ENCODE measurements at places on chromosomes 5 and 9.

GRCh38 chr9:109355564-109356297 is 34.9 kb upstream of the EPB41L4B start:
- DNase-seq, result no peak
- H3K4me1 ChIP-seq, result no peaks in the 10 kb centered on the region
- H3K27me3 ChIP-seq, result no peaks in the 10 kb centered on the region
- H3K27ac ChIP-seq, result no peak overlapping the region

- DNase-seq, result no peak
- H3K4me1 ChIP-seq, result no peaks in the 10 kb centered on the region
- H3K27ac ChIP-seq, result no peak overlapping the region
- no peak overlapping the region for H3K4me3 ChIP-seq
- no peaks in the 10 kb centered on the region for H3K27me3 ChIP-seq
- no peaks in the 10 kb centered on the region for H3K36me3 ChIP-seq
Observed at GRCh38 chr5:172490514-172491461, 36.5 kb upstream of the SH3PXD2B start.

DNA sequence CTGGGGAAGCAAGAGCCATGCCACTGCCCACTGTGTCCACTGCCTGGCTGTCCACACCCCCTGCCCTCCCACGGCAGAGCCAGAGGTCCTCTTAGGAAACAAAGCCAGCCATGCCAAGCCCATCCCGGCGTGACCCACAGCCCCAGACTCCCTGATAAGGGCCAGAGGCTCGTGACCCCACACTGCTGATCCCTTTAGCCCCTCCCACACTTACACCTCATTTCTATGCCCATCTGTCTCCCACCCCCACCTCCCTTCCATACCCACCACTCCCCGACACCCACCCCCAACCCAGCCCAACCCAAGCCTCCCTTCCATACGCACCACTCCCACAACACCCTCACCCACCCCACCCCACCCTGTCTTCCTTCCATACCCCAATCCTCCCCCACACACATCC is 17.3 kb downstream of the PTGES start:
- H3K27ac ChIP-seq, result no peak overlapping the region
- no peaks in the 10 kb centered on the region for H3K27me3 ChIP-seq
- no peaks in the 10 kb centered on the region for H3K4me1 ChIP-seq
- DNase-seq, result no peak
- no peak overlapping the region for H3K4me3 ChIP-seq
- H3K36me3 ChIP-seq, result peaks cover under 1% of the 10 kb centered on the region

GRCh38 chr9:14768405-14769229 is 46.1 kb upstream of the CER1 start:
- H3K4me3 ChIP-seq, result no peak overlapping the region
- peak; percentile 38 for DNase-seq
- H3K36me3 ChIP-seq, result no peaks in the 10 kb centered on the region

DNA sequence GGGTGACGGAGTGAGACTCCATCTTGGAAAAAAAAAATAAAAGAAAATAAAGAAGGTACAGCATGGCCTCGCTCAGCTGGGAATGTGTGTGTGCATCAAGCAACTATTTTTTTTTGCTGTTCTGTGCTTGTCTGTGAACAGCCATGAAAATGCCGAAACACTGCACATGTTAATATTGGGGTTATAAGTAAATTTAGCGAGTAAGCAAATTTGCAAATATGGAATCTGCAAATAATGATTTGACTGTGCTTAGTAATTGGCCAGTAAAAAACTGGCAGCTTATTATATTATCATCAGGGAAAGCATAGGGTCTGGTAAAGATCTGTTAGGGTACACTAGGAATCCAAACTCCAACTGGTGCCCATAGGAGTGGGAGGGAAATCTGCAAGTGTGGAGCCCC is 278.1 kb upstream of the KLF4 start:
- H3K4me3 ChIP-seq, result no peak overlapping the region
- H3K36me3 ChIP-seq, result no peaks in the 10 kb centered on the region
- no peaks in the 10 kb centered on the region for H3K4me1 ChIP-seq
- no peaks in the 10 kb centered on the region for H3K27me3 ChIP-seq
- H3K27ac ChIP-seq, result no peak overlapping the region
- no peak for DNase-seq

DNA sequence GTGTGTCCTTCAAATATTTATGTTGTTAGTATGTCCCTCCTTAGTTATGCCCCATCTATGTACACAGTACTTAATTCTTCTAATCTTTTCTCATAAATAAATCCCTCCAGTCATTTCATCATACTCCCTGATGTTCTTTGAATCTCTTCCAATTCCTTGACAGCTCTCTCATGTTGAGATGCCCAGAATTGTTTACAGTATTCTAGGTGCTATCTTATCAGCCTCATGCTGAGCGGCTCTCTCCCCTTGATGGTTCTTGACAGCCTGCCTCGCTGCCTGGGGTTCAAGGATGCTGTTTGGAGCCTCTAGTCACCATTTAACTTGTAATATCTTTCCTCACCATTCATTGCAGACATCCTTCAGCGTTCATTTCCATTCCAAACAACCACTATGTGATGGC is 799.2 kb downstream of the BRINP1 start:
- H3K36me3 ChIP-seq, result no peaks in the 10 kb centered on the region
- no peaks in the 10 kb centered on the region for H3K4me1 ChIP-seq
- DNase-seq, result no peak
- no peak overlapping the region for H3K4me3 ChIP-seq
